Brain (organoid and tissue), 16 donors: ENCODE measurements at places on chromosomes 7 and 10.

DNA sequence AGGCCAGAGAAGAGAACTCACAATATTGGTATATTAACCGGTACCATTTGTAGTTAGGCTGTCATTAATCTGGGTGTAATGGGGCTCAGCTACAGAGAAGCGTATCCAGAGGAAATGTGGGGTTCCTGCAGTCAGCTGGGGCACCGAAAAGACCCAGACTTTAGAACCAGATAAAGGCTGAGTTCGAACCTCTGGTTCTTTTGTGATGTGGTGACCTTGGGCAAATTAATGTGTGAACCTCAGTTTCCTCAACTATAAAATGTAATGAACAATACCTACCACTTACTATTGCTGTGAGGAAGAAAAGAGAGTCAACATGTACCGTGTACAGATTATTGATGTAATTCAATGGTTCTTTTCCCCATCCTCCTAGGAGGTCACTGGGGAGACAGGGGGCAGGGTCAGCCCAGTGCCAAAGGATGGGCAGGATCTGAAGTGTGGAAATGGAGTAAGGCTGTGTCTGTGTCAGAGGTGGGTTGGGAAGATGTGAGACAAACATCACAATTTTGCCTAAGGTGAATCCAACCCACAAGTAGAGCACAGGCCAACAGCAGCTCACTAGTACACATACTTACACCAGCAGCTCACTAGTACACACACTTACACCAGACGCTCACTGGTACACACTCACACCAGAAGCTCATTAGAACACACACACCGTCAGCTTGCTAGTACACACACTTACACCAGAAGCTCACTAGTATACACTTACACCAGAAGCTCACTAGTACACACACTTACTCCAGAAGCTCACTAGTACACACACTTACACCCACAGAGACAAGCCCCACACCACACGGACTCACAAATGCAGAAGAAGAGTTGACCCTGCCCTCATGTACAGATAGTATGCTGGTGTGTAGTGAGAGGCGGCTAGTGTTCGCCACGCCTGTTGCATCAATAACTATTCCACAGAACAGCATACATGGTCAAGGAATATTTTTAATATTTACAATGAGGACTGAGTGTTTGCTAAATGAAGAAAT lies 28.0 kb downstream of the PRSS2 start:
- DNase-seq, result no peak

GRCh38 chr10:1932692-1933094 lies 195.4 kb upstream of the ADARB2 start:
- no peak for DNase-seq

DNA sequence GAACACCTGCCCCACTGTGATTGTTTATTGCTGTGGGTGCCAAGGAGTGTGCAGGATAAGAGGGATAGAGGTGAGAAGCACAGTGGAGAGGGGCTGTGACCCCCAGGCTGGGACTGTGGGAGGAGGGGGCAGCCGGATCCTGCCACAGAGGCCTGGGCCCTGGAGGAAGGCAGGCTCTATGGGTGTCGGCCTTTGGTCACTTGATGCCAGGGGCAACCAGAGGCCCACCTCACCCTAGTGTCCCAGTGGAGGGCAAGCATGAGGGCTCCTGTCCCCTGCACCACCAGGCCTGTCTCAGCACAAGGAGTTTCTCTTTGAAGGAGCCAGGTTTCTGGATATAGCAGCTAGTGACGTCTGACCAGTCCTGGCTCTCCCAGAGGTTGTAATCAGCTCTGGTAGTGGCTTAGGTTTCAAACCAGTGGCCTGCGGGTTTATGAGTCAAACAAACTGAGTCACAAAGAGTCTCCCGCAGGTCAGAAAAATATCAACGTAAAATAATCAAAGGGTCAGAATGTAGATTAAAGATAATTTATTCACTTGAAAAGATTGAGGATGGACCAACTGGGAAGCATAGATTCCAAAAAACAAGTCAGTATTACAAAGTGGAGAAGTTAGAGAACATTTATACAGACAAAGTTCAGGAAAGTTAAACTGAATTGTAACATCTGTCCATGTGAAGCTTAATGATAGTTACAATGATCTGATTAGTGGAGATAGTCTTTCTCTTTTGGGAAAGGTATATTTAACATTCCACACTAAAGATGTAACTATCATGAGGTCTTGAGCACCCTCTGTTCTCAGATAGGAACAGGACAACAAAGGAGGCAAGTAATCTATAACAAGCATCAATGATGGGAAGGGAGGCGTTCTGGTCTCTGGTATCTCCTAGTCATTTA lies 37.2 kb upstream of the ZNF488 start:
- DNase-seq, result no peak

GRCh38 chr7:16712916-16713315 lies 40.6 kb upstream of the TSPAN13 start:
- DNase-seq, result no peak
